ENCODE measurements at places on chromosomes 7 and 10.

GRCh38 chr7:123198668-123199652, 809 bp downstream of the SLC13A1 start:
- no peak for DNase-seq

DNA sequence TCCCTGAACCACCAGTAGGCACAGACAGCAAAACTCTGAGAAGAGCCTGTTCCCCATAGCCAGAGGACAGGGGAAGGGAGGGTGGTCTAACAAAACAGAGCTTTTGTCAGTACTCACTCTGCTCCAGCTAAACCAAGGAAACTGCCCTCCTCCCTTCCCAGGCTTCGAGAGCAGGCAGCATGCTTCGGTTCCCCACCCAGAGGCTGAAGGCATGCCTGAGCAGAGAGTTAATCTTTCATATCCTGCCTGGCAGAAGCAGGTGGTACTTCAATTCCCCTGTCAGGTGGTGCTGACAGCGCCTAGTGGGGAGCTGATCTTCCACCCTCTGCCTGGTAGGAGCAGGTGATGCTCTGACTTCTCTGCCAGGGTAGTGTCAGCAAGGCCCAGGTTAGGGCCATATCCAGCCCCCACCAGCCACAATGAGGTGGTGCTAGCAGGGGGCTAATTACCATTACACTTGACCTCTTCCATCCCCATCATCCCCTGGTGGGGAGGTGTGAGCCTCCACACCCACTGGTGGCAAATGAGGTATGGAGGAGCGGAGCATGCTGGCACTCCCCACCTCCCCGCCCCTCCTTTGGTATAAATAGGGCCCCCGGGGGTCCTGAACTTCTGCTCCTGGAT, 35.1 kb downstream of the SDK1 start:
- DNase-seq, result no peak

- DNase-seq, result no peak
Measured at GRCh38 chr7:121449329-121449728, 53.2 kb upstream of the FAM3C start.

- no peak for DNase-seq
Measured at GRCh38 chr7:117036053-117036669, 82.9 kb downstream of the ST7 start.

DNA sequence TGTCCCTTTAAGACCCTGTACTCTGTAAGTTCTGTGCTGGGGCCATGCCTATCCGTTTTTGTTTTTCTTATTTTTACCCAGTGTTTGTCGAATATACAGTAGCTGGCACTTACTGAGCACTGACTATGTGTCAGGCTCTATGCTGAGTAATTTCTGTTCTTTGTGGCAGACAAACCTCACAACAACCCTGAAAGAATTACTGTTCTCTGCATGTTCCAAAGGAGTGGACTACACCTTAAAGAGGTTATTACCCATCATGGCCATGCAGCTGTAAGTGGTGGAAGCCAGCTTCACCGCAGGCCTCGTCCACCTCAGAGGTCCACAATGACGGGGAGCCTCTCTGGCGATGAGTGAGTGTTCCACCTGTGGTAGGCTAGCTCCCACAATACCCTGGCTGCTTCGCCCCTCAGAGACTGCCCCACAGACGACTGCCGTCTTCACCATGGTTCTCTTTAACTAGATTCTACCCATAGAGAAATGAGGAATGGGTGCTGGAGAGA, 30.1 kb upstream of the RBM20 start:
- no peak for DNase-seq

DNA sequence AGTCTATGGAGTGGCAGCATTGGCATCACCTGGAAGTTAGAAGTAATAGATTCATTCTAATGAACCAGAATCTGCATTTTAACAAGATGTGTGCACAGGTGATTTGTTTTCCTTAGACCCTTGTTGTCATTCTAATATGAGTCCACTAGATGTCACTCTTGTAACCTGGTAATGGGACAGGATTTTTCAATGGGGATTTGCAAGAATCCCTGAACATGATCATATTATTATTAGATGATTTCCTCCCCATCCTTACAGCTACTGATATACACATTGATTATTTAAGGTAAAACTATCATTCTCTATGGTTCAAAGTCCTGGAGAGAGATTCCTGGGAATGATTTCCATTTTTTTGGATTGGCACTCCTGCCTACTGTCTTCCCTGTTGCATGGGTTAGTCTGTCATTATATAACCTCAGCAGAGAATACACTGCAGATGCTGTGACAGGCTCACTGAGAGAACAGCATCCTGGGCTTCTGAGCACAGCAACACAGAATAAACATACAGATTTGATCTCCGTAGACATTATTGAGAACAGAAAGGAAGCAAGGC, 194.9 kb downstream of the SUGCT start:
- DNase-seq, result no peak

DNA sequence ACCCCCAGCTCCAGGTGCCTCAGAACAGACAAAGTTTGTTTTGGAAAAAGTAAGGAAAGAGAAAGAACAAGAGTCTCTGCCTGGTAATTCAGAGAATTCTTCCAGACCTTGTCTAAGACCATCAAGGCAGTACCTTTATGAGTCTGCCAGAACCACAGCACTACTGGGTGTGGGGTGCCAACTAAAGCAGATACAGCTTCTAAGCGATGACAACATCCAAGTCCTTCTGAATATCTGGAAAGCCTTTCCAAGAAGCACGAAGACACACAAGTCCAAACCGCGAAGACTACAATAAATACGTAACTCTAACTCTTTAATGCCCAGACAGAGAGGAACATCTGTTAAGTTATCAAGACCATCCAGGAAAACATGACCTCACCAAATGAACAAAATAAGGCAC, 94.3 kb downstream of the SIRT1 start:
- no peak for DNase-seq

- no peak for DNase-seq
Measured at GRCh38 chr7:139648941-139649425, 125.5 kb downstream of the CLEC2L start.

DNA sequence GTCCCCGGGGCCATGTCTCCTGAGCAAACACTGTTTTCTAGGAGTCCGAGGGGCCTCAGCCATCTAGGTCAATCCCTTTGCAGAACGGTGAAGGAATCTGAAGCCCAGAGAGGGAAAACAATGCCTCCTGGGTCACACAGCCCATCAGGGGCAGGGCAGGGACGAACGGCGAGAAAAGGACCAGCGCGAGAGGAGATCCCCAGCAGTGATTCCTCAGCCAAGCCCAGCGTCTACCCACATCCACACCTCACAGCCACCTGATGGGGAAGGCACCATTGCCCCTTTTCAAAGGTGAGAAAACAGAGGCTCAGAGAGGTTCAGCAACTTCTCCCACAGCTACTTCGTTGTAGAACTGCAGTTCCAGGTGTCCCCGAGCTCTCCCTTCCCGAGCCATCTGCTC, 17.9 kb upstream of the PSMG3 start:
- no peak for DNase-seq

DNA sequence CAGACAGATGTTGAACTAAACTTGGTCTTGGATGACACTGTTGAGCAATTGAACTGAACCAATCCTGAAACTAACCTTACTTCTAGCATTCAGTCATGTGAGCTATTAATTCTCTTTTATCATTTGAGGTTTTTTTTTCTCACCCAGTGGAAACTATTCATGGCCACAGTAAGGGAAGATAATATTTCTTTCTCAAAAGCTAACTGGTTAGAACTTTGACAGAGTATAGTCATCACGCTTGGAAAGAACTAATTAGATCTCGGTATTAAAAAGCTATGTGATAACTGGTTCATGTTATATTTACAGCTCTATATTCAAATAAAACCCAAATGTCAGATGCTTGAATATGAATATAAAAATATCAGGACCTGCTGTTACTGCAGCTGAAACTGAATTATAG, 89.5 kb downstream of the OTUD1 start:
- DNase-seq, result no peak

Data from type B pancreatic cell (in vitro differentiated cells).